ENCODE measurements at places on chromosomes 12 and 14.
A peak's percentile ranks its signal among the peaks of the same experiment; 100 is the strongest.

GRCh38 chr14:69328317-69328716, 68.4 kb downstream of the GALNT16 start:
- no peak for DNase-seq

GRCh38 chr14:104291123-104292000, 153.0 kb downstream of the KIF26A start:
- no peak for DNase-seq

- DNase-seq: no peak
These were observed 13.4 kb upstream of the SNX6 start for GRCh38 chr14:34643361-34643760.

GRCh38 chr14:85273099-85273677, 256.8 kb upstream of the FLRT2 start:
- DNase-seq: no peak

DNA sequence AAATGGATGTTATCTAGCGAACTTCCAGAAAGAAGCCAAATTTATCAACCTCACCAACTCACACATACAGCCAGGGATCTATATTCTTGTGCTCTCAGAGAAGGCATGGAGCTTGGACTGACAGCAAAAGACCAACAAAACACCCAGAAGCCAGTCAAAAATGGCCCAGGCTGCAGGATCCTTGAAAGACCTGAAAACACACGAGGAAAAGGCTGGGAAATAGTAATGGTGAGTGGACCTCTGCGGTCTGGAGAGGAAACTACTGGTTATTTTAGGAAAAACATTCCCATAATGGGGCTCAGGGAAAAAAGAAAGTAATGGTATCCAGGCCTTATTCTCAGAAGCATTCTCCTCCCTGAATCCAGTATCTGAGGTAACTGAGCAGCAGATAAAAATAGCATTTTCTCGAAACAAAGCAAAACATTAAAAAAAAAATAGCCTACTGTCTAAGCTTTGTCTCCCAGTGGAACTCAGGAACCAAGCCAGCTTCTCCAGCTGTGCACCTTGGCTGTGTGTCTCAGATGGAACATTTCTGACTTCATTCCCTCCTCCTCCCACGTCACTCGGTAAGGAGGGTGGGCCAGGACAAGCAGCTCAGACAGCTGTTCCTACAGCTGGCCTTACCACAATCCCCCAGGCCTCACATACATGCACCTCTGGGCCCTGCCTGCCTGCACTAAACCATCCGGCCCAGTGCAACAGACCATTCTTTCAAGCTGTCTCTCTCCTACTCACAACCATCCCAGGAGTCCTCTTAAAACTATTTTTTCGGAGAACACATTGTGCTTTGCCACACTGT, 249.9 kb downstream of the DAD1 start:
- DNase-seq: peak; percentile 78

DNA sequence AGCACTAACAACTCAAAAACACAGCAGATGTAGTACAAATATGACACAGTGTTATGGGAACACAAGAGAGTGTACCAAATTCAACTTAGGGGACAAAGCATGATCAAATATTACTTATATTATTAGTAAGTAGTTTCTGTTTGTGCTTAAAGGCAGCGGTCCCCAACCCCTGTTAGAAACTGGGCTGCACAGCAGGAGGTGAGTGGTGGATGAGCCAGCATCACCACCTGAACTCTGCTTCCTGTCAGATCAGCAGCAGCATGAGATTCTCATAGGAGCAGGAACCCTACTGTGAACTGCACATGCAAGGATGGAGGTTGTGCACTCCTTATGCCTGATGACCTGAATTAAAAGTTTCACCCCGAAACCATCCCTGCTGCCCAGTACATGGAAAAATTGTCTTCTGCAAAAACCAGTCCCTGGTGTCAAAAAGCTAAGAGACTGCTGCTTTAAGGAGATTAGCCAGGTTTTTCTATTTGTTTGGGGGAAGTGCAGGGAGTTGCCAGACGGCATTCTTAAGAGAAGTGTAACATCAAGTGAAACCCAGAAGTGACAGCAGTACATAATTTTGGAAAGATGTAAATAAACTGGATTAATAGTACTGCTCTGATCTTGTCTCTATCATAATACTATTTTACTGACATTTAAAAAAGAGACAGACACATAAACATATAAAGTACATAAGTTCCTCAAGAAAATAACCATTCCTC, 26.7 kb downstream of the GTF2A1 start:
- DNase-seq: no peak

GRCh38 chr12:16828891-16829290, 222.9 kb upstream of the LMO3 start:
- no peak for DNase-seq

GRCh38 chr14:78652727-78653126, 482.6 kb downstream of the NRXN3 start:
- DNase-seq: no peak

- no peak for DNase-seq
These were observed 72.3 kb downstream of the B4GALNT3 start for GRCh38 chr12:531951-532585.

GRCh38 chr14:55556929-55557623, 22.9 kb upstream of the KTN1 start:
- DNase-seq: no peak

GRCh38 chr12:5083955-5084849, 40.5 kb downstream of the KCNA5 start:
- peak; percentile 15 for DNase-seq

DNA sequence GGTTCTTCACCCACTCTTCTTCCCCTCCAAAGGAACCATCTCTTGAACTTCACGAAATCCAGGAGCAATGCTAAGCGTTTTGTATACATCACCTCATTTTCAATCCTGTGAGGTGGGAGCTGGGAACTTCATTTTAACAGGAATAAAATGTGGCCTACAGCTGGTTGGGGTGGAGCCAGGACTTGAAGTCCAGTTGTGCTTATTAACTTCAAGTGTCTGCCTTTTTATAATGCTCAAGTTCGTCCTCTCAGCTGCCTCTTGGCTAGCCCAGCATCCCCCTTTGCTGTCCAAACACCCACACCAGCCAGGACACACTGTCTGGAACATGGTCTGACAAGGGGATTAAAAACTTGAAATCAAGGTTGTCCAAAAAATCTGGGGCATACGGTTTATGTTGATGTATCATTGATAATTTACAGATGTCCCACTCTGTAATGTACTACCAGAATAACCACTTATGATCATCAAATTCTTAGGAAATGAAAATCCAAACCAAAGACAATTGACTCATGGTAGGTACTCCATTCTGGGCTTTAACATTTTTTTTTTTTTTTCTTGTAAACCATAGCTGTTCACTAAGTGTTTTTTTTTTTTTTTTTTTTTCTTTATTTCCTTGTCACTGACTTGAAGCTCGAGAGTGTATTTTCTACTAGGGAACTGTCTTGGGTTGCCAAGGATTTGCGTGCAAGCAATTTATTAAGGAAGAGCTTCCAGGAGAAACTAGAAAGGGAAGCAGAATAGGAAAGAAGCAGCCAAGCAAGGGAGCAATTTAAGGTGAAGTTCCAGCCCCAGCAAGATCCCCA, 252.3 kb downstream of the EFCAB11 start:
- peak; percentile 59 for DNase-seq

DNA sequence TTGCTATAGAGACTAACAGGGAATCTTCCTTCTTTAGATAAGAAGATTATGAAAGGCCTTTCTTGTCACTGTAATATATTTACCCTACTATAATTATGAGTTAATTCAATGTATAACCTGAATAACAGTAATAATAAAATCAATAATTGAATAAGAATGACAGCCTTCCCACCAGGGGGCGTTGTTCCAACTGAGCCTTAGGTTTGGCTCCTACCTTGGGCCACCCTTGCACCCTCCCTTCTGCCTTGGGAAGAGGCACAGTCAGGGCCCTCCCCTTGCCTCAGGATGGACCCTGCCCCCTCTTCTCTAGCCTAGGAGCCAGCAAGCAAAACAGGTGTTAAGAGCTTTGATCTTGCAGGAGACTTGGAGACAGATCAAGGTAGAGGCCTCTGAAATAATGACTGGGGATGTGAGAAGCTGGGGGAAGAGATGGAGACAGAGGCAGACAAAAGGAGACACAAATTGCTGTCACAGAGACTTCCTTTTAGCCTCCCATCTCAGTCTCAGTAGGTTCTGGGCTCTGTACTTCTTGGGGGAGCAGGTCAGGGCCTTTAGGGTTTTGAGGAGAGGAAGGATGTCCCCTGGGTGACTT, 40.1 kb upstream of the CISTR start:
- no peak for DNase-seq

GRCh38 chr12:51505360-51506105, 80.9 kb downstream of the SLC4A8 start:
- no peak for DNase-seq

DNA sequence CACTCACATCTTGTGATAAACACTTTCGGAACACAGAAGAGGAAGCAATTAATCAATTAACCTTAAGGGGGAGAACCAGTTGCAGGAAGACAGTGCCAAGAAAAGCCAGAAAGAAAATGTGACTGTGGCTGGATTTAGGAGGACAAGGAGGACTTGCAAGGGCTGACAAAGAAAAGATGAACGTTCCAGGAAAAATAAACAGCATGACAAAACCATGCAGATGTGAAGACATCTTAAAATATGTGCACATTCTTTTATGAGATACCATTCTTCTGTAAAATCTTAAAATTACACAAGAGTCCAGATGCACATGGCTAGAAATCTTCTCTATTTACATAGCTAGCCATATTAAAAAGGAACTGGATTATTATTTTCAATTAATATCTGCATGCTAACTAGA, 33.4 kb downstream of the KITLG start:
- DNase-seq: no peak

- DNase-seq: no peak
These were observed 186.8 kb upstream of the TMTC1 start for GRCh38 chr12:29970501-29970900.

DNA sequence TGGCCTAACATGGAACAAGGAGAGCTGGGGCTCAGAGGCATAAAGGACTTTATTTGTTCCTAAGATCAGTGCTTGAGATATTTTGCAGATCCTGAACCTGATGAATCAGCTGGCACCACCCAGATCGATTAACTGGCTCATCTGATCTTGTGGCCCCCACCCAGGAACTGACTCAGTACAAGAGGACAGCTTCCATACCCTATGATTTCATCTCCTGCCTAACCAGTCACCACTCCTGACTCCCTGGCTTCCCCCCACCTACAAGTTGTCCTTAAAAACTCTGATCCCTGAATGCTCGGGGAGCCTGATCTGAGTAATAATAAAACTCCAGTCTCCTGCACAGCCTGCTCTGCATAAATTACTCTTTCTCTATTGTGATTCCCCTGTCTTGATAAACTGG, 5.1 kb downstream of the C12orf56 start:
- DNase-seq: no peak

DNA sequence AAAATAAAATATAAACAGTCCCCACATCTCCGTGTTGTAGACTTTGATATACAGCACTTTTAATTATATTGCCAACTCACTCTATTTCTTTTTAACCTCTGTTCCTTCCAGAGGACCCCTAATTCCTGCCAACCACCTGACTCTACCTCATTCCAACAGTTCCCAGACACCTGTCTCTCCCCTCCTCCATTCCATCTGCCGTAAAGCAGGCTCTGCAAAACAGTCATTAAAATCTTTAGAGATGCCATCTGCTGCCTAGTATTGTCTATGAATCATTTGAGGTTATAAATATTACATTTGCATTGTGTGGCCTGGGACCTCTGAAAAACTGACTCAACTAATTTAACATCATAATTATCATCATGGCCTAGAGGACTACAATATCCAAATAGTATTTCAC, 148.8 kb upstream of the DCN start:
- DNase-seq: no peak

- DNase-seq: peak; percentile 84
These were observed 54.7 kb downstream of the PLEKHG3 start for GRCh38 chr14:64758691-64759554.

- DNase-seq: peak; percentile 28
These were observed 37.8 kb downstream of the MYO1H start for GRCh38 chr12:109385339-109386058.

GRCh38 chr12:13277293-13277692, 80.8 kb downstream of the EMP1 start:
- DNase-seq: no peak

- no peak for DNase-seq
These were observed 18.1 kb downstream of the PPP1R12A start for GRCh38 chr12:79916826-79917225.

DNA sequence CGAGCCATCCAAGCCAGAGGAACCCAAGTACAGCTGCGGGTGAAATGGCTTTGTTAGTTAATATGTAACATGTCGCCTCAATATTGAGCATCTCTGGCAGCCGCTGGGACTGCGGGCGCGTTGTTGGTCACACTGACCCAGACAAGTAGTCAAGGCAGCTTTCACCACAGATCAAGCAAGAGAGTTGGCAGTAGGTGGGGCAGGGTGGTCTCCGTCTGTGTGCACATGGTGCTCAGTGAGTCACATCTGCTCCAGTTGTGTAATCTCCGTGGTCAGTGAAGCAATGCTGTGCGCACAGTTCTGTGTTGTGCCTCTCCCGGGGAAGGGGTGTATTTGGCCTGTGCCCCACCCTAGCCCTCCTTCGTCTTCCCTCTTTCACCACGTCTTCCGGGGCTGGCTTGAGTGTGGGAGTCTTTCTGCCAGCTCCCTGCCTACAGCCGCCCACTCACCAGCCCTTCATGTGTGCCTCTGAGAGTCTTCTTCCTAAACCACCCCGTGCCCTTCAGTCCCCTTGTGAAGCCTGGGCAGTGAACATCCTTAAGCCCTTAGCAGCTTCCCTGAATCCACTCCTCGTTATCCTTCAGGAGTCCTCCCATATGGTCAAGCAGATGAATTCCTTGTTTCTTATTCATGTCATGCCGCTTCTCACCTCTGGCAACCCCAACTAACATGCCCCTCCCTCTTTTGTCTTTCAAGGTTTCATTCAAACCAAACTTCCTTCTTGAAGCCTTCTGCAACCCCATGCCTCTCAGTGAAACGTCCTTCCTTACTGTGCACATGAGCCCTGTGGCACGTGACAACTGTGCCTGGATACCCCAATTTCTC, 242.1 kb downstream of the CACNA1C start:
- no peak for DNase-seq

DNA sequence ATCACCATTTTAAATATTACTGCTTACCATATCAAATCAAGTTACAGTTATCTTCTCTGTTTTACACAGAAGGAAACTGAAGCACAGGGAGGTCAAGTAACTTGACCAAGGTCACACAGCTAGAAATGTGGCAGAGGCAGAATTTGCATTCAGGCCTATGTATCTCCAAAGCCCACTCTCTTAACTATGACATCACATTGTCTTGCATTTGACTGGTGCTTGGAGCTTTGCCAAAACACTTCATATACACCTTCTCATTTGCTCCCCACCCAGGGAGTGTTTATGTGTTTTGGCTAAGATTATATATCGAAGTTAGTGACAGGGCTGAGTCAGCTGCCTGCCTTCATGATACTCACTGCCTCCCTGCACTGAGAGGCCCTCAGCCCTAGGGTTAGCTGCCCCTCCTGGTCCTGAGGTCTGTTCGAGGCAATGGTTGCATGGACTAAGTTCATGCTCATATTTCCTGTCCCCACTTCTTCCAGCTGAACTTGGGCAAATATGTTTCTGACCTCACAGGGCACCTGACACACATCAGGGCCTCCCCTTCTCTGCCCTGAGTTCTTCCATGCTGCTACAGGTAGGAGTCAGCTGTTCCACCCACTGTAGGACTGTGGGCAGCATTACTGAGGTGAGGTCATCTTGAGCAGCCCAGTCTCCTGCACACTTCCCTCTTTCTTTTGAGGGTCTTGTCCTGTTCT, 1.8 kb downstream of the GALNT6 start:
- no peak for DNase-seq

- DNase-seq: no peak
These were observed 67.1 kb upstream of the DNM1L start for GRCh38 chr12:32611986-32612385.

Measured in urinary bladder (tissue), 4 donors.